ENCODE measurements at places on chromosomes 4 and X. TPM values are rescaled to one million over a fixed set of nuclear protein-coding genes. Genes with fewer than 3 reads are reported as not detected.

- no peak for DNase-seq
Observed at GRCh38 chrX:15737190-15737958, 696 bp upstream of the CA5B start.

DNA sequence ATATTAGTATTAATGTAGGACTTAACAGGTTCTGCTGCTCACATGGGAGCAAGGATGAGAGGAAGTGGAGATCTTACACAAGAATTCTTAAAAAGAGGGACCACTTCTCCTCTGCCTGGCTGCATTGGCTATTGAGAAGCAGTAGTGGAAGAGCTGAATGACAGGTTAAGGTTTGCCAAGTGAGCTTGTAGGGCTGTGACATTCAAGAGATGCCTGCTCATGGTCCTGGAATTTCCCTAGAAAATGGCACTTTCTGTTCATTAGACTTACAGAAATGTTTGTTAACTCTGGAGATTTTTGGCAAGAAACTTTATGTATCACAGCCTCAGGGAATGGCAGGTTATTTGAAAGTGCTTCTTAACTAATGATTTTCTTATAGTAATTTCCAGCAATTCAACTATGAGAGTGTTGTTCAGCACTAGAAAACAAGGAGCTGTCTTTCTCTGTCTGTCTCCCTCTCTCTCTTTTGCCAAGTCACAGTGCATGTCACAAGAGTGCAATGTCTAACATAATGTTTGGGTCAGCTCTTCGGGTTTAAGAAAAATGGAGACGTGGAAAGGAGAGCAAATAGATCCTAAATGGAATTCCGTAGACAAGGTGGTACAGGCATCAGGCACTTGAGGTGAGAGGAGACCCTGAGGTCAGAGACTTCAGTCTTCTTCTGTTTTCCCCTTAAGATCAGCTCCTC, 8.3 kb upstream of the NAP1L5 start:
- DNase-seq = no peak

- DNase-seq = no peak
Observed at GRCh38 chr4:5043579-5043978, 7.7 kb upstream of the STK32B start.

DNA sequence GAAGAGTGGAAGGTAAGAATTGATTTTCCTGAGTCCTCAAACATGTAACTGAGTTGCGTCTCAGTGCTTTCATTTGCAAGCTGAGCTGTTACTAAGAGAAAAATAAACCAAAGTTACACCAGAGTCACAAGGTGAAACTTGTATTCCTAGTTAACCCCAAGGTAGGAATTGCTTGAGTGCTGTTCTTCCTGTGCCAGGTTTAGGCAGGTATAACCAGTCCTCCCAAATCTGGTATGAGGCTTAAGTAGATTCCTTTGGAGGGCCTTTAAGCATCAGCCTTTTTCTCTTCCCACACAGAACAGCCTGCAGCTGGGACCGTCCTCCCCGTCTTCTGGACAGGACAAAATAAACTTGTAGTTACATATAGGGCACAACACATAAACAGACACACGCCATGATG, 2.3 kb upstream of the BTC start:
- DNase-seq = no peak

DNA sequence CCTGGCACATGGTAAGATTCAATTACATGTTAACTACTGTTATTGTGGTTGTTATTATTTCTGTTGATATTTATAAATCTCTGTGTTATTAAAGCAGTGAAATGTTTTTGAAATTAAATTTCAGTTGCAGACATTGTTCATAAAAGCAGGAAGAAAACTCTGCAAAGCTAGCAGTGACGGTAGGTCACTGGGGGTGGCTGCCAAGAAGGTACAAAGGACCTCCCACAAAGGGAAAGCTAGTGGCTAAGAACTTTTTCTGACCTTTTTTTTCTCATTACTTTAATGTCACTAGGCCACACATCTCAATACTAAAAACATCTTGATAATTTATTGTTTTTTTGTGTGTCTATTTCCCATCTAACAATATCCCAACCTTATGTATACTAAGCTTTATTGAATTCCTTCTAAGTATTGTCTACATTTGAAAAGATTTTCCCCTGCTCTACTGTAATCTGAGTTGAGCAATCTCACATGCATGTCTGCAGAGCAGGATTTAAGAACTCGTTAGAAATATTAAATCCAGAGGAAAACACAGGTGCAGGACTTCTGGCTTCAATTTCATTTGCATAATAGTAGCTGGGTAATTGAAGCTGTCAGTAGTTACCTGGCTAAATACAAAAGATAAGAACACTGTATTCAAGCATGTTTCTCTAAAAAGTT, 197.3 kb downstream of the CFAP299 start:
- DNase-seq = no peak

Gene SLIT2
- total RNA-seq = not detected

Gene FAM13A
- total RNA-seq = 8.5 TPM

Gene NAP1L2
- 16.0 TPM for total RNA-seq

DNA sequence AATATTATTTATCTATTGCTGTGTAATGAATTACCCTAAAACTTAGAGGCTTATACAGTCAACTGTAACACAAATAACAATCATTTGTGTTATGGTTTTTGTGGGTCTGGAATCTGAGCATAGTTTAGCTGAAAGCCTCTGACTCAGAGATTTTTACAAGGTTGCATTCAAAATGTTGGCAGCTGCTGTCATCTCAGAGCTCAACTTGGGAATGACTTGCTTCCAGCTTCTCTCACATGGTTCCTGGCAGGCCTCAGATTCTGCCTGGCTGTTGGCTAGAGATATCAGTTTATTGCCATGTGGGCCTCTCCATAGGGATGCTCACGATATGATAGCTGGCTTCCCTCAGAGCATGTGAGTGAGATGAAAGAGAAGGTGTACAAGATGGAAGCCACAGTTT, 70.2 kb upstream of the BRWD3 start:
- DNase-seq = no peak

DNA sequence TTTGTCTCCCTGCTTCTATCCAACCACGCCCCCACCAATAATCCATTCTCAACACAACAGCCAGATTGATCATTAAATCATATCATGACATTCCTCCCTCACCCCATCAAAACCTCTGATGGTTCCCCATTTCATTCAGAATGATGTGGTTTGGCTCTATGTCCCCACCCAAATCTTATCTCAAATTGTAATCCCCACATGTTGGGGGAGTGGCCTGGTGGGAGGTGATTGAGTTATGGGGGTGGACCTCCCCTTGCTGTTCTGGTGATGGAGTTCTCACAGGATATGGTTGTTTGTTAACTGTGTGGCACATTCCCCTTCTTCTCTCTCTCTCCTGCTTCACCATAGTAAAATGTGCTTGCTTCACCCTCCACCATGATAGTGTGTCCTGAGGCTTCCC, 23.3 kb downstream of the TRMT2B start:
- DNase-seq = no peak

Measured in naive thymus-derived CD4-positive, alpha-beta T cell (primary cell).